H54 (cell line): ENCODE measurements at places on chromosomes 2 and 18.

- no peak for DNase-seq
Measured at GRCh38 chr2:101991721-101992145, at the start of gene IL1R2. IL1R2 (plus strand) TSS chr2:101991960; CDS start chr2:102008576, 16,616 bp downstream.

DNA sequence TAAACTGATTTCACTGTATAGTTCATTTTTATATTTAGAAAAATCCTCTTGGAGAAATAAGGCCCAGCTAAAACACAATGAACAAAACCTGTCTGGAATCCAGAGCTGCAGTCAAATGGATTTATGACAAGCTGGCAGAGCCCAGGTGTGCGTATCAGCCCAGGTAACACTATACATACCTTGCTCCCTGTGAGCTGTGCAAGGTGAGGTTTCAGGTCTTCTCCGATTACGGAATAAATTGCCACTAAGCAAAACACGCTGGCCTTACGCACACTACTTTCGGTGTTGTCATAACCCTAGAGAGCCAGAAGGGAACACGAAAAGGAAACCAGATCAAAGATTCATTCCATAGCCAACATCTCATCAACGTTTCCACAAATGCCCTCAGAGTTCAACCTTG lies 61.9 kb upstream of the TFCP2L1 start:
- no peak for DNase-seq

GRCh38 chr18:32358075-32358474 lies 112.6 kb downstream of the GAREM1 start:
- DNase-seq, result no peak

- DNase-seq, result no peak
Measured at GRCh38 chr2:44778671-44779476, 162.6 kb upstream of the SIX3 start.

DNA sequence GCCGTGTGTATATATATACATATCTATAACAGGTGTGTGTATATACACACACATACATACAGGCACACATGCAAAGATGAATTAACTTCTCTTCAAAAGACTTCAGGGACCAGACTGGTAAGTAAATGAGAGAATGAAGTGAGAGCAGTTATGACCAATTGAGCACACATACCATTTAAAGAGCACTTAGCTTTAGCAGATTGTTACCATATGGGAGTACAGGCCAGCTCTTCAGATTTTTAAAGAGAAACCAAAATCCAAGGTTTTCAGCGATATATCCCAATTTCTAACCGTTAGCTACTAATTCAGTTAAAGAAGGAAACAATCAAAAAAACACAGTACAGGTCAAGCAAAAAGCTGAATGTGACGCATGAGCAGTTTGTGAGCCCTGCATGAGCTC lies 23.7 kb downstream of the INPP1 start:
- DNase-seq, result no peak

DNA sequence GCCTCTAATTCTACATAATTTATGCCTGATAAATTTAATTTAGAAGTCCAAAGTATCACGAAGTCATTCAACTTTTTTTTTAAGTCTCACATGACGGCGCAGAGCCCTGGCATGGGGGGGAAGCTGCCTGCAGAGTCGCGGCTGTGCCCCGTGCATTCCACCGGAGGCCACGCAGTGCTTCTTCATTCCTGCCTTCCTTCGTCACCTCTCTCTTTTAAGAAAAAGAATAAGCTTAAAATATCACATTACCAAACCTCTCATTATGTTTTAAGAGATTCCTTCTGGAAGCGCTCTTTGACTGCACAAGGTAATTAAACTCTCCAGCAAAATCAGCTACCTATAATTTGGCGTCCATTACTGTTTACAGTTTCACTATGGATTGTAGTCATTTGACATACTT lies 20.3 kb upstream of the KIDINS220 start:
- DNase-seq, result no peak

DNA sequence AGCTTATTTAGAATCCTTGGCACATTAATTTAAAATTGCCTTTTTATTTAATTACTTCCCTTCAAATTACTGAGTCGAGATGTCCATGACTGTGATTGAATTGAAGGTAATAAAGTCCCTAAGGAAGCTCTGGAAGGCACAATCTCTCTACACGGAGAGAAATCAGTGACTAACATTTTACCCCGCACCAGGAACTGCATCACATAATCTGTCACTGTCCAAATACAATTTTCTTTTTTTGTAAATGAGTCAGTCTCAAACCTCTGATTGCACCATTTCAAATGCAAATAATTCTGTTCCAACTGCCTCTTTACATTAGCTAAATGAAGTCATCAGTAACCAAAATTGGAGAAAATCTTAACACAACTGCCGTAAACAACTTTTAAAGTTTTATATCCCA lies 311.9 kb downstream of the CCDC178 start:
- no peak for DNase-seq

DNA sequence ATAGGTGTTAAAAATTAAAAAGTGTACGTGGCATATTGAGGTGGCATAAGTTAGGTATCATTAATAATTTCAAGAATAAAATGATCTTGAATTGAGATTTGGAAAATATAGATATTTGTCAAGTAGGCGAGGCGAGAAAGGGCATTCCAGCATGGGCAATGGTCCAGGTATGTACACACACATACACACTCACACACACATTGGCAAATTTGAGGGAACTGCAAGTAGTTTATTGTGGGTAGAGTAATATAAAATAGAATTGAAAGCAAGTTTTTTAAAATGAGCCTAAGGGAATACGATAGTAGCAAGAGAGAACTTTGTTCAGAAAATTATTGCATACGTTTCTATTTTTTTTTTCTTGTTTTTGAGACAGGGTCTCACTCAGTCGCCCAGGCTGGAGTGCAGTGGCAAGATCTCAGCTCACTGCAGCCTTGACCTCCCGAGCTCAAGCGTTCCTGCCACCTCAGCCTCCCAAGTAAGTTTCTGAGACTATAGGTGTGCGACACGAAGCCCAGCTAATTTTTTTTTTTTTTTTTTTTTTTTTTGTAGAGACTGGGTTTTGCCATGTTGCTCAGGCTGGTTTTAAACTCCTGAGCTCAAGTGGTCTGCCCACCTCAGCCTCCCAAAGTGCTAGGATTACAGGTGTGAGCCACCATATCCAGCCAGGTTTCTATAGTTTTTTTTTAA lies 96.7 kb upstream of the SLC39A10 start:
- DNase-seq, result no peak

DNA sequence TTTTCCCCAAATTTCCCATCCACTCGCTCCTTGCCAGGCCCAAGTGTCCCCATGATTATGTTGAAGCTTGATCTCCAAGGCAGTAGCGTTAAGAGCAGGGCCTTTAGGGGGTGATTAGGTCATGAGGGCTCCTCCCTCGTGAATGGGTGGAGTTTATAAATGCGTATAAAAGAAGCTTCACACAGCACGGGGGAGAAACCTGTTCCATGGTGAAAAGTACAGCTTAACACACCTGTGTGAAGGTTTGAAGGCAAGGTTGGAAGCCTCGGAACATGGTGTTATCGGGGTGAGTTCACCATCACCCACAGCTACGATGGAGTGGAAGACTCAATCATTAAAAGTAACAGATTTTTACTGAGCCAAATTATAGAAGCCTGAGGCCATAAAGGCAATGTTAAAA lies 137.4 kb upstream of the ALKAL2 start:
- DNase-seq, result no peak

DNA sequence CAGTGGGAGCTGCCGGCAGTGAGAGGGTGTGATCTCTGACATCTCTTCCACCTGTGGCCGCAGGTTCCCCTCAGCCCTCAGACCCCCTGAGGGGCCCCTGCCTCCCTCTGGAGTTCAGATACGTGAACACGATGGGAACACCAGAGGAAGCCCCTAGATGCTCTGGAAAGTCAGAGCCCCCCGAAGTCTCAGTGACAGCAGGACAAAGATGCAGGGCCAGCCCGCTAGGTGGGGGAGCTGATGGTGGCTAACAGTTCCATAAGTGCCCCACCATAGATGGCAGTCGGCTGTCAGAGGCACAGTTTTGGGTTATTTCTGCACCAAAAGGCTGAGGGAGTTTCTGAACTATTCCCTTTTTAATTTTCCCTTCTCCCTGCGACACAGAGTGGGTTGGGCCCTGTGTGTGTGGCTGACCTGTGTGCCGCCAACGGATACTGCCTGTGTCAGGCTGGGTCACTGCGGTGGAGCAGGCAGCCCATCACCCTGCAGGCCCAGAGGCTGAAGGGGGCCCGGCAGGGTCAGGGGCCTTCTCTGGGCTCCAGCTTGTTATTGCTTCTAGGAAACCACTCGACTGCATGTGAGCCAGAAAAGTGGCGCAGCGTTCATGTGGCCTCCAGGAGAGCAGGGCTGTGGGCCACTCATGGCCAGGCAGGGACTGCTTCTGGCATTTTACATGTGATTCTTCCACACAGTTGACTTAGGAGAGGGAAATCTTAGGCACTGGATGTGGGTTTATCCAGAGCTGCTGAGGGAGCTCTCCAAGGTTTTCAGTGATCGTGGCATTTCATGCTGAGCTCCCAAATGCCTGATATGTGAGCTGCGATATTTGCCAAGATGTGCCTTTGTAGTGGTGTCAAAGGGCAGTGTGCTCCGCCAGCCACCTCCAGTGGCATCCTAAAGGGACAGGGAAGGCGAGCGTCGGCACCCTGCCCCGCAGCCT lies 225.1 kb downstream of the SH3RF3 start:
- DNase-seq, result no peak

- no peak for DNase-seq
Measured at GRCh38 chr2:173204316-173204715, 128.7 kb downstream of the MAP3K20 start.

DNA sequence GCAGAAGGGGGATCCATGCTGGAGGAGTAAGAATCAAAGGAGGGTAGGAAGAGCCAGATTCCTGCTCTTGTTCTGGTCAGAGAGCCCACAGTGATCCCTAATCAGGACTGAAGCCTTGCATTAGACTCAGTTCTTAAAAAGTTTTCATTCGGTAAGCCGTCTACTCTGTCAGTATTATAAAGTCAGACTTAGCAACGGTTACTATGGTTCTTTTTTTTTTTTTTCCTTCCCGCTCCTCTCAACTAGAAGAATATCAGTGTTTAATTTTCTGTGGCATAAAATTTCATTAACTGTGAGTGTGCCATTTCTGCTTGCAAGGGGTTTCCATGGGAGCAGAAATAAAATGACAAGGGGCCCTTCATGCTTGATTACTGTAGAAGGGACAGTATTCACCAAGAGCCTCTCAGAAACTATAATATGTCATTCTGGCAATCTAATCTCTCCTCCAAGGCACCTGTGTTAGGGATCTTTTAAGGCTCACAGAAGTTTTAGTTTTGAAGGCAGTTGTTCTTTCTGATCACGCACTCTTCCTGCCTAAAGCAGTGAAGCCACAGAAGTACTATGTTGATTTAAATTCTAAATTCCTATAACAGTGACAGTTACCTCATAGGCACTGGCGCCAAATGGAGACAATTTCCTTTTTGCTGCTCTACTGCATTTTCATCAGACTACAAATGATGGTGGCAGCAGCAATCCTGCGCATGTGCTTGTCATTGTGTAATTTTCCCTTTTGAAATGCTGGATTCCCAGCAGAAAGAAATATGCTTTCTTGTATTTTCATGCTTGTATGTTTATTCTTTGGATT lies 57.0 kb downstream of the OSBPL6 start:
- DNase-seq, result no peak

DNA sequence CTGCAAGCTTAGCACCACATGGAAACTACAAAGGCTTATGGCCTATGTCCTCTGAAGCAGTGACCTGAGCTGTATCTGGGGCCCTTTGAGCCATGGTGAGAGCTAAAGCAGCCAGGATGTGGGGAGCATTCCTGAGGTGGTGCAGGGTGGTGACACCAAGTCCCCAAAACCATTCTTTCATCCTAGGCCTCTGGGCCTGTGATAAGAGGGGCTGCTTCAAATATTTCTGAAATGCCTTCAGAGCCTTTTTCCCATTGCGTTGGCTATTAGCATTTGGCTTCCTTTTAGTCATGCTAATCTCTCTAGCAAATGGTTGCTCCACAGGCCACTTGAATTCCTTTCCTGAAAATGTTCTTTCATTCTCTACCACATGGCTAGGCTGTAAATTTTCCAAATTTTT lies 13.4 kb downstream of the CCDC150 start:
- DNase-seq, result no peak

DNA sequence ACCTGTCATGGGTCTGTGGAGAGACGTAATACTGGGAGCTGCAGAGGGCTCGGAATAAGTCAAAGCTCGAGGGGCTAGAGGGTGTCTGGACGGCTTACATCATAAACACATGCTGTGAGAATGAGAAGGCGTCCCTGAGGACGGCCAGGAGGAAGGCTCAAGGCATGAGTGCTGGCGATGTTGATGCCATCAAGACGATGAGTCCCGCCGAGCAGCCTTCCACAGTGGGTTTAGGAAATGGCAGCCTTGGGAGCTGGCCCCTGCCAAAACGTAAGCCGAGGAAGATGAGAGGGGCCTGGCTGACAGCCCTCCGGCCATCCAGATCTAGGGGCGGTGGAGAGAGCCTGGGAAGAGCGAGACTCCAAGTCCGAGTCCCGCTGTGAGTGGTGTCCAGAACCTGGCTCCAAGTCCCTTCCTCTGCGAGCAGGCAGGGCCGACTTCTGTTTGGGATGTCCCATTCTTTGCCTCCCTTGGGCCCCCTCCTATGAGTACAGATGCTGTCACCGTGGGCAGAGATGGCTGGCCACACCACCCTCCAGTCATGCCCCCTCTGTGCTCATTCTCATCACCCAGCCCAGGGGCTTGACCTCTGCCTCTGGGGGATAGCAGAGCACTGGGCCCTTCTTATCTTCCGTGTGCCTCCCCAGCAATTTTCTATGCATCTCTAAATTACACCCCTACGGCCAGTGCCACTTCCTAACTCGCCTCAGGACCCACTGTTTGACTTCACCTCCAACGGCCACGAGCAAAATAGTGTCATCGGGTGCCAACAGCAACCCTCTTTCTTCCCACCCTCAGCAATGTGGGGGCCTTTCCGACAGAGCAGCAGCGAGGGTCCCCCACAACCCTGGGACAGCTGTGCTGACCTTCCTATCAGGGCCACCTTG lies 175.7 kb downstream of the FAM210A start:
- no peak for DNase-seq
